ENCODE measurements at places on chromosomes 3 and 15.

DNA sequence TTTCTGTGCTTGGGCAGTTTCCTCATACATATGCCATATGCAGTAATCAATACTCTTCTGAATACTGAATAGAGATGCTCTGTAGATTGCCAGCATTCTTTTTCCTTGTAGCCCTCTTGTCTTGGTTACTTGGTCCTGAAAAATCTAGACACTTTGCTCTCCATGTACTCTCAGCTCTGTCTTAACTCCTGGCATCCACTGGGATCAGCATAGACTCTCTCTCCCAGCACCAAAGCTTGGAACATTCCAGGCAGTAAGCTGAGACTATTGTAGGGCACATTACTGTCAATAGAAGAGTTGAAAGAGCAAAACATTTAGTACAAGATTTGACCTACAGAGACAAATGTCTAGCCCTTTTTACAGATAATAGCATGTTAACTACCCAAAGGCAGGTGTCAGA lies 1100.3 kb downstream of the TBL1XR1 start:
- DNase-seq: no peak

- no peak for DNase-seq
These were observed 709 bp downstream of the SCAMP5 start for GRCh38 chr15:74995779-74996765.

- DNase-seq: no peak
These were observed 27.6 kb downstream of the LRIG1 start for GRCh38 chr3:66473181-66473580.

DNA sequence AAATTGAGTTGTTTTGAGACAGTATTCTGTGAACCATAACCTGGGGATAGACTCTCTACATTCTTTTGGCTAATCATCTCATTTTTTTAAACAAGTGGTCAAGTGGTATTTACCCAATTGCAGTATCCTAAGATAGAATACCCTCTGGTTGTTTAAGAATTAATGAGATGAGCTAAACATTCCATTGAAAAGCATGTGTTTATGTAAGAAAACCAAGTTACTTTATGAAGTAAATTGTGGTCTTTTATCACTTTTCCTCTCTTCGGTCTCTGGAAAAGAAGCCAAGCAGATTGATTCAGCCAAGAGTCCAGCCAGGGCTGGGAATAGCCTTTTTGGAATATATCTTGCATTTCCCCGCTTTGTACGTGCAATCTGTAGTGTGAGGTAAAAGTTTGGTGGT lies 185.7 kb upstream of the TOPAZ1 start:
- DNase-seq: no peak

- no peak for DNase-seq
These were observed 10.4 kb downstream of the PEAK1 start for GRCh38 chr15:77409259-77410156.

DNA sequence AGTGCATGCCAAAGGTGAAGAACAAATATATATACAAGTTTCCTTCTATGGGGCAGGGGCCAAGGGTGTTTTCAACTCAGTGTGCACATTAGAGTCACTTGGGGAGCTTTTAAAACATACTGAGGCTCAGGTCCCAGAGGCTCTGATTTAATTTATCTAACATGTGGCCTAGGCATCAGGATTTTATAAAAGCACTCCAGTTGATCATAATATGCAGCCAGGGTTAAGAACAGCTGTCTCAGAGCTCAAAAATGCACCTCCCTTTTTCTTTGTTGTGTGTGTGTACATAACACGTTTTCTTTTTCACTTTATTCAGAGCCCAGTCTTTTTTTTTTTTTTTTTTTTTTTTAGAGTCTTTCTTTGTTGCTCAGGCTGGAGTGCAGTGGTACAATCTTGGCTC lies 57.9 kb upstream of the SETD2 start:
- DNase-seq: no peak

DNA sequence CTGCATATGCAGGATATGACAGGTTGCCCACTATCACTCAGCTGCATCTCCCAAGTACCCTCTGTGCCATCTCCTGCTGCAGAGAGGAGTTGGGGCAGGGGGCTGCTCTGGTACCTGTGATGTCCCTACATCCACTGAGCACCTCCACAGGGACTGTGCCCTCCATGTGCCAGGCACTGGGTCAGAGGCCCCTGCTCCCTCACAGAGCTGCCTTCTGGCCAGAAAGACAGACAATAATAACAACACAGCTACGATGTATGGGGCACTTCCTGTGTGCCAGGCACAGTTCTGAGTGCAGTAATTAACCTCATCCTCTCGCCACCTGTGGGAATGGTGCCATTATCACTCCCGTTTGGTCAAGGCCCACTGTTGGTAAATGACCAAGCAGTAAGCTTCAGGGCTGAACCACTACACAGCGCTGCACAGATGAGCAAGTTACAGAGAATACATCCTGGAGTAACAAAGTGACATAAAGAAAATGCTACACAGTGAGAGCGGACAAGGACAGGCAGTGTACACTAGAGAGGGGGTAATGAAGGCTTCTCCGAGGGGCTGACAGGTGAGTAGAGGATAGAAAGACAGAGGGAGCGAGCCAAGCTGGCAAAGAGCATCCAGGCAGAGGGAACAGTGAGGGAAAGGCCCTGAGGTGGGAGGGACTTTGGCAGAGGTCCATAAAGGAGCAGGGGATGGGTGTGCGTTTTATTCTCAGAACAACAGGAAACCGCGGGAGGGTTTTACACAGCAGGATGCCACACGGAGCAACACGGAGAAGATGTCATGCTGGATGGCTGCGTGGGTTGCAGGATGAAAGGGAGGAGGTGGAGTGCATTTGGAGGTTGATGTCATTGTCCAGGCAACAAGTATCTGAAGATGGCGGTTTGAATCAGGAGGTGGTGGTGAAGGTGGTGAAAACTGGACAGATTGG lies 13.6 kb downstream of the WNT7A start:
- DNase-seq: no peak

- DNase-seq: no peak
These were observed 1.1 kb downstream of the MITF start for GRCh38 chr3:69740103-69741021.

DNA sequence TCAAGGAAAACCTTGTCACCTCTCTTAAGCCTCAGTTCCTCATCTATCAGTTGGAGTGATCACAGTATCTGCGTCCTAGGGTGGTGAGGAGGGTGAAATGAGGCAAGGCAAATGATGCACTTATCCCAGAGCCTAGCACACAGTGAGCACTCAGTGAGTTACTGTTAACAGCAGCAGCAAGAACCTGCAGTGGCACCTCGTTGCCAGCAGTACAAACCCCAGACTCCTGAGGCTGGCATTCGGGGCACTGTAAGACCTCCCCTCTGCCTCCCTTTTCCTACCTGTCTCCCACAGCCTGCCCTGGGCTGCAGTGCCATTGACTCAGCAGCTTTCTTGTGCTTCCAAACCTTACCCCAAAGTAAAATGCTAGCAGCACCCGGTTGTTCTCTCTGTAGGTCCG lies 82.9 kb upstream of the EIF1B start:
- DNase-seq: no peak

DNA sequence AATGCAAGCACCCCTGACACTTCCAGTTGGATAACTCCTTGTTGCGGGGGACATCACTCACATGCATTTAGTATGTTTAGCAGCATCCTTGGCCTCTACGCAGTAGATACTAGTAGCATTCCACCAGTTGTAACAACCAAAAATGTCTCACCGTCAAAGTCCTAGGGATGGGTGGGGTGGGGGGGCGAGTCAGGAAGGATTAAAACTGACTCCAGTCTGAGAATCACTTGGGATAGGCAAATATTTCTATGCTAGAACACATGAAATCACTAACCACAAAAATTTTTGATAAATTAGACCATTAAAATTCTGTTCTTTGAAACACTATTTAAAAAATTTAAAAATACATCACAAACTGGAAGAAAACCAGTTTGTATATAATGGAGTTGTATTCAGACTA lies 18.0 kb downstream of the ICE2 start:
- no peak for DNase-seq

DNA sequence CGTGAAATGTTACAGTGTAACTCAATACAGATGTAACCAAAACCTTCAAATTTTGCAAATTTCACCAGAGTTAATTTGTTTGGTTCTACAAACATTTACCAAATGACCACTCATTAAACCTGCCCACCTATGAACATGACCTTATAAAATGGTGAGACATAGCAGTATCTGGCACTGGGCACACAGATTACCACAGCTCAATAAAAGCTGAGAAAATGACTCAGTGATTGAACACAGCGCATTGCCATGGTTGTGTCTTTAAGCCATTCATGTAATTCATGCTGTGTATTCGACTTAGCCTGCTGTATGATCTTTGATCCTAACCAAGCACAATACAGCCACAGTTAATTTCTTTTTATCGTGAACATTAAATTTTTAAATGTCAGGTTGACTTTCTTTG lies 11.3 kb downstream of the PPARG start:
- no peak for DNase-seq

- DNase-seq: no peak
These were observed 351.8 kb downstream of the ZIC1 start for GRCh38 chr3:147760941-147761340.

- DNase-seq: no peak
These were observed 2.7 kb downstream of the ADAMTS7 start for GRCh38 chr15:78808550-78808949.

GRCh38 chr3:170081079-170081741 lies 43.4 kb downstream of the GPR160 start:
- DNase-seq: peak; percentile 7

- no peak for DNase-seq
These were observed 7.0 kb downstream of the SCAMP5 start for GRCh38 chr15:75002398-75002797.

DNA sequence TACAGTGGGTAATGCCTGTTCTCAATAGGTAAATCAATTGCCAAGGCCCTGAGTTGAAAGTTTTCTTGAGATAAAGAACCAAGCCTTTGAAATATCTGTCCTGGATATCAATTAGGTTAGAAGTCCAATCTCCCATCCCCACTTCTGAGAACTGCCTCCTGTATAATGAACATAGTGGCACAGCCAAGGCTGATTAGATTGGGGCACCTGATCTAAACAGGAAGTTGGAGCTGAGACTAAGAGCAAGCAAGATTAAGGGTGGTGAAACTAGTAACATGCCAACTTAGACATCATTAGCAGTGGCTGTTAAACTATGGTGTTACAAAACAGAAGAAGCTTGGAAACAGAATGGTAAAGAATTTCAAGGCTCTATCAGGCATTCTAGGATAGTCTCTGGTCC lies 137.7 kb upstream of the TMEM108 start:
- DNase-seq: no peak

GRCh38 chr15:85891470-85891869 lies 96.7 kb upstream of the KLHL25 start:
- DNase-seq: no peak

DNA sequence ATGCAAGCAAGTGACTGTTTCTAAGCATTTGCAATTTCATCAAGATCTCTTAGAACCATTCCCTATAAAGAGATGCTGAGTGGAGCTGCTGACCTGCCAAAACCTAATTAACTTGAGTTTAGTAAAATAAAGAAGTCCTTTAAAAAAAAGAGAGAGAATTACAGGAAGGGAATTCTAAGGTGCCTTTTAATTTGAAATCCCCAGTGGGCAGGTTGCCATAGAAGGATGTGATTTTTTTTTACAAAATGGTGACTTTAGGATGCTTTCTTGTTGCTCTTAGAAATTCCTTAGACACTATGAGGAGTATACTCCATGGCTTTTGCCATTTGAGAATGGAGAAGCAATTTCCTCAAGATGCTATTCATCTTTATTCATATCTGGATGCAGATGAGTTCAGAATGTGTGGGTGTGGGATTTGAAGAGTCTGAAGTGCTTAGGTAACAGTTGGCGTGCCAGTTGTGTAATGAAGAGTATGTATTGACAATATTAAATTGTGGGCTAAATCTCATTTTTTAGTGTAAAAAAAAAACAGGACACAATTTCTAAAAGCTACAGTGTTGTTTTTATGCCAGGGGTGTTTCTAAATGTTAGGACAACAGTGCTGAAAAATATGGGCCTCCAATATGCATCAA lies 13.6 kb downstream of the LRRC3B start:
- DNase-seq: no peak

- DNase-seq: no peak
These were observed 312.3 kb upstream of the STT3B start for GRCh38 chr3:31220431-31220830.

- DNase-seq: no peak
These were observed 27.3 kb upstream of the SLC28A2 start for GRCh38 chr15:45224621-45225217.

DNA sequence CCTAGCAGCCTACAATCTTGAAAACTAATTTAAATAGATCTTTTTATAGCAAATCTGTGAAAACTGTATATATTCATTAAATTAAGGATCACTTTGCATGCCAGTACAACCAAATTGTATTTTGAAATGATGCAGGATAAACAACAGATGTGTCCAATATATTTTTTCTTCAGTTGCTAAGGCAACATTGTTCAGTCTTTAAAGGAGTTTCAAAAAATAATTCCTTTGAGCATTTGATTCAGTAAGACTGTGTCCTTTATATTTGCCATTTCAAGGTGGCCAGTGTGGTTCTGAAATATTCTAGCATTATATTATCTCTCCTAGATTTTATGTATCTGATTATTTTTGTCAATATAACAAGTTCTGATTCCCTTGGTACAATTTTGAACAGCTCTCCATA lies 254.7 kb downstream of the PLOD2 start:
- peak; percentile 65 for DNase-seq

DNA sequence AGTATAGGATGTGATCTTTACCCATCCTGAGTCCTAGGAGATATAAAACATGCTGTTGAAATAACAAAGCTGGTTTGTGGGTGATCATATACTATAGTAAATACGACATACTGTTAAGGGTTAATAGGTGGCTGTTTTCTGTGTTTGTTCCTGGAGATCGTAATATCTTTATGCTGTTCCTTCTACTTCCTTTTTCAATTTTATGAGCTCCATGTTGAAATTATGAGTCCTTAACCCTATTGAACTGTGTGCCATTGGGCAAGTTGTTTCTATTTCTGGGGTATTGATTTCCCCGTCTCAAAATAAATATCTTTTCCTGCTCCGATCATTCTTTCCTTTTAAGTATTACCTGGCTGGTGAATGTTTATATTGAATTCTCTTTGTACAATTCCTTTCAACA lies 115.1 kb downstream of the LPP start:
- no peak for DNase-seq

DNA sequence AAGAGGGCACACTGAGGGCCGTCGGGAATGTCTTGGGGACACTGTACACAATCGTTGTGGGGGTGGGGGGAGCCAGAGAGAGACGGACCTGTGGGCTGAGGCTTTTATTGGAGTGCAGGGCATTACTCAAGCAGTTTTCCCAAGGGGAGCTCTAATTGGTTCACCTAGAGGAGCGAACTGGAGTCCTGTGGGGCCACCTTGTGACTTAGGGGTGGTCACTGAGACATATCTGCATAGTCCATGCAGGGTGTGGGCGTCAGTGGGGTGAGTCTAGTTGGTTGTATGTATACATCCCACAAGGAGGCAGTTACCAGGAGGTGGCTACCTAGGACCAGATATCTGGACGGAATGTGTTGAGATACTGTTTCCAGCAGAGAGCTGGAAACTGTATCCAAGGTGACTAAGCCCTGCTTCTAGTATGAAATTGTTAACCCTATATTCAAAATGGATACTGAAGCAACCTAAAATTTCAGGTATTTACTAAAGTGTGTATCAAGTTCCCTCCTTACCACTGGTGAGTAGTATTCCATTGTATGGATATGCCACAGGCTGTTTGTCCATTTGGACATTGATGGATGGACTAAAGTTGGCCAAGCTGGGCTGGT lies 2.6 kb upstream of the PIGZ start:
- DNase-seq: no peak
